ENCODE measurements at places on chromosomes 13 and 19. TPM values are rescaled to one million over a fixed set of nuclear protein-coding genes. Genes with fewer than 3 reads are reported as not detected.

TTYH1 gene
- total RNA-seq = 9.2 TPM

GRCh38 chr13:59459972-59460371, 703.8 kb downstream of the DIAPH3 start:
- DNase-seq = no peak

- DNase-seq = peak; percentile 24
These were observed 45.8 kb downstream of the RUBCNL start for GRCh38 chr13:46341112-46341711.

DNA sequence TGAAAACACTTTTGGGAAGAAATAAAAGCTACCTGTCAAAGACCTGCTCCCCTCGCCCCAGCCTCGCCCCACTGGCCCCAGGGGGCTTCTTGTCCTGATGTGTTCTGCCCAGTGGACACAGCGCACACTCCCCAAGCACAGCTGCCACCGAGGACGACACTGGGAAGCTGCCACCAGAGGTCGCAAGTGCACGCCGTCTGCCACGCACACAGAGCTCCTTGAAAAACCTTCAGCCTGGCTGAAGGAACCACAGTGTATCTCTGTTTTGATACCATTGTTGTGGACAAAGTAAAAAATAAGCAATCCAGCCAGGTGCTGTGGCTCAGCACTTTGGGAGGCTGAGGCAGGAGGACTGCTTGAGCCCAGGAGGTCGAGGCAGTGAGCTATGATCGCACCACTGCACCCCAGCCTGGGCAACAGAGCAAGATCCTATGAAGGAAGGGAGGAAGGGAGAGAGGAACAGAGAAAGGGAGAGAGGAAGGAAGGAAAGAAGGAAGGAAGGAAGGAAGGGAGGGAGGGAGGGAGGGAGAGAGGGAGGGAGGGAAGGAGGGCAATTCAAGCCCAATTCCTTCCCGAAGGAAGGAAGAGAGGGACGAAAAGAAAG, 57.3 kb downstream of the CEBPG start:
- peak; percentile 55 for DNase-seq

HIPK4 gene
- total RNA-seq = 0.10 TPM

DNA sequence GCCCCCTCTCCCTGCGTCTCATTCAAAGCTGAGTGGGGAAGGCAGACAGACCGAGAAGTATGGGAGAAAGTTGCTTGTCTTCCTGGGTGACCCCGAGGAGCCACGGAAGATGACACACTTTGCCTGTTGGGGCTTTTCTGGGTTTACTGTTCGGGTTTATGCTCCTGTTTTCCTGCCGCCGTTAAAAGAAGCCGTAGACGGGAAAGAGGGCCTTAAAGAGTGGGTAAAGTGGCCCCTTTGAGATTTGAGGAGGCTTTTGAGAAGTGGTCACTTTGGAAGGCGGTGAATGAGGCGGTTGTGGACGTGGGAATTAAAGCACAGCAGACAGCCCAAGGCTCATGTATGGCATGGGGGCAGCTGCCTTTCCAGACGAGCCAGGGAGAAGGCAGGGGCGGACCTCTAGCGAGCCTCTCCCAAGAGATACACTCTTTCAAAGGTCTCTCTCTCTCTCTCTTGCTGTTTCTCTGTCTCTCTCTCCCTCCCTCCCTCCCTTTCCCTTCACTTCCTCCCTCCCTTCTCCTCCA, 493 bp upstream of the LHFPL6 start:
- DNase-seq = no peak

PCDH8 gene
- total RNA-seq = 2.7 TPM

DNA sequence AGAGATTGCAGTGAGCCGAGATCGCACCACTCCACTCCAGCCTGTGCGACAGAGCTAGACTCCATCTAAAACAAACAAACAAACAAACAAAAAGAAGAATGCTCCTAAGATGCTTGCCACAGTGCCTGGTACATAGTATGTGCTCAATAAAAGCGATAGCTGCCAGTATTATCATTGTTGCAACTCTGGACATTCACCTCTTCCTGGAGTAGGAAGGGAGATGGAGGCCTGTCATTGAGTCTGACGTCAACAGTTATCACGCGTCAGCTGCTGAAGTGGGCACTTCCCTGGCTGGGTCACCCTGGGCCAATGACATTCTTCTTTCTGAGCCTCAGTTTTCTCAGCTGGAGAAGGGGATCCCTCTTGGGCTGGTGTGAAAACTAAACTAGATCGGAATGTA, 4.2 kb upstream of the PLAUR start:
- DNase-seq = no peak

SPC24 gene
- total RNA-seq = 11.5 TPM

EFNB2 gene
- 37.3 TPM for total RNA-seq

DNA sequence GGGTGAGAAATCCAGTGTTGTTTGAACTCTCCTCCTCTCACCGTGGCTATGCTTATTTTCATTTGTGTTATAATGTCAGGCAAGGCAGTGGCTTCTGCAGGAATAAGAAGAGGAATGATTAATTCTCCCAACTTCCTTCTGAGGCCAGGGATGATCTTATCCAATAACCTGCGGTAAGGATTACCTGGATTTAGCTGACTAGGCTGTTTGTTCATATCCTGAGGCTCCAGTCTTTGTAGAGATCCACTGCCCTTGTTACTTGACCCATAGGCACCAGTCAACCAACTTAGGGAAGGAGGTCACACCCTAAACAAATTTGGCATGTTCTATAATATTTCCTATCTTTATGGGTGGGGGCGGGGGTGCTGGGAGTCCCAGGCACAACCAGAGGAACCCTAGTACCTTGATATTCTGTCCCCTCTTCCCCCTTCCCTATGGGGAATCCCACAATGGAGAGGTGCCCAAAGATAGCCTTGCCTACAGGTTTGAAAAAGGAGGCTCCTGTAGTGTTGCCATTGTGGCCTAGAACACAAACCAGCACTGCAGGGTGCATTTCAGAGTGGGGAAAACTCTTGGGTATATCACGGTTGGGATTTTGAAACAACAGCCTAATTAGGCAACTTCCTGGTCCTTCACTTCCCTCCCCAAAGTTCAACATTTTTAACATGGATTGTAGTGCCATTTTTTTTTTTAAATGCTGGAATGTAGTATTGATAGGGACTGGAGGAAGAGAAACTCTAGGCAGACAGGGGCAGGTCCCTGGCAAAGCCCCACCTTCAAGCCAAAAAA, 977.5 kb upstream of the SPRY2 start:
- DNase-seq = no peak

DNA sequence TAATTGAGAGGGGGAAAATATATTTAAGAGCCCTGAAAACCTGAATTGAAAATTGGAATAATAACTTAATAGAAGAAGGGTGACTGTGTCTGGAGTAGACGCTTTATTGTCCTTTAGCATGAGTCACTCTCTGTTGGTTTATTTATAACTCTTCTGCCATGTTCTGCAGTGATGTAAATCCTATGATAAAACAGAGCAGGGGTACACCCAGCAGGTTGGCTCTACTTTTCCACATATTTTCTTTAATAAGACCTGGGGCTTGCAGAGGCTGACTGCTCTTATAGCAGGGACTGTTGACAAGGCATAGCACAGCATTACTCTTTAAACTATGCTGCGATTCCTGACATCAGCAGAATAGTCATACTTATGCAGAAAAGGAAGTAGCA, 389.9 kb upstream of the PCDH9 start:
- no peak for DNase-seq

DNA sequence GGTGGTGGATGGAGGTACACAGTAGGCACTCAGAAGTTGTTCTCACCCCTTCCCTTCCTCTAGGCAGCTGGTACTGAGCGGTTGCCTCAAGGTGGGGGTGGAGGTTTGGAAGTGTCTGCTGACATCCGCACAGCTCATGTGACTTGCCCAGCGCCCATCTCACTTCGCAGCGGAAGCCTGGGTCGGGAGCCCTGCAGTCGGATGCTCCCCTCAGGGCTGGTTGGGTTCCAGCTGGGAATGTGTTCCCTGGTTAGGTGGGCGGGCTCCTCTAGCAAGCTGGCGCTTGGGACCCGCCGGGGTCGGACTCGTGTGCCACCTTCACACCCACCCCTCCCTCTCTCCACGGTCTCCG, 10.2 kb downstream of the PPP1R37 start:
- no peak for DNase-seq

DNA sequence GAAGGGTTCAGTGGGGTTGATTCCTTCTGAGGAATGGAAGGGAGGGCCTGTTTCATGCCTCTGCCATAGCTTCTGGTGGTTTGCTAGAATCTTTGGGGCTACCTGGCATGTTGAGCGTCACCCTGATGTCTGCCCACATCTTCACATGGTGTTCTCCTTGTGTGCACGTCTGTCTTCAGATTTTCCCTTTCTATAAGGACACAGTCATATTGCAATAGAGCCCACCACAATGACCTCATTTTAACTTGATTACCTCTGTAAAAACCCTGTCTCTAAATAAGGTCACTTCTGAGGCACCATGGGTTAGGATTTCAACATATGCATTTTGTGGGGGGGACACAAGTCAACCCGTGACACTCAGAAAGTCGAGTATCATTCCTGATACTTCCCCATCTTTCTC, 257.9 kb downstream of the COG6 start:
- DNase-seq = no peak

- no peak for DNase-seq
These were observed 276.4 kb downstream of the KLF5 start for GRCh38 chr13:73335210-73335609.

GRCh38 chr13:33109801-33110200, 93.6 kb downstream of the KL start:
- DNase-seq = no peak

- no peak for DNase-seq
These were observed 103.9 kb upstream of the CACNA1A start for GRCh38 chr19:13610039-13610691.

CACNG7 gene
- not detected for total RNA-seq

TIMM29 gene
- total RNA-seq = 16.3 TPM

CKAP2 gene
- 26.0 TPM for total RNA-seq

- no peak for DNase-seq
These were observed 130.5 kb downstream of the PAN3 start for GRCh38 chr13:28268800-28269223.

CGB7 gene
- 0.49 TPM for total RNA-seq

GRIN2D gene
- total RNA-seq = 1.1 TPM

CATSPERD gene
- total RNA-seq = not detected

GRCh38 chr13:109870274-109870673, 83.9 kb upstream of the IRS2 start:
- DNase-seq = no peak

DNA sequence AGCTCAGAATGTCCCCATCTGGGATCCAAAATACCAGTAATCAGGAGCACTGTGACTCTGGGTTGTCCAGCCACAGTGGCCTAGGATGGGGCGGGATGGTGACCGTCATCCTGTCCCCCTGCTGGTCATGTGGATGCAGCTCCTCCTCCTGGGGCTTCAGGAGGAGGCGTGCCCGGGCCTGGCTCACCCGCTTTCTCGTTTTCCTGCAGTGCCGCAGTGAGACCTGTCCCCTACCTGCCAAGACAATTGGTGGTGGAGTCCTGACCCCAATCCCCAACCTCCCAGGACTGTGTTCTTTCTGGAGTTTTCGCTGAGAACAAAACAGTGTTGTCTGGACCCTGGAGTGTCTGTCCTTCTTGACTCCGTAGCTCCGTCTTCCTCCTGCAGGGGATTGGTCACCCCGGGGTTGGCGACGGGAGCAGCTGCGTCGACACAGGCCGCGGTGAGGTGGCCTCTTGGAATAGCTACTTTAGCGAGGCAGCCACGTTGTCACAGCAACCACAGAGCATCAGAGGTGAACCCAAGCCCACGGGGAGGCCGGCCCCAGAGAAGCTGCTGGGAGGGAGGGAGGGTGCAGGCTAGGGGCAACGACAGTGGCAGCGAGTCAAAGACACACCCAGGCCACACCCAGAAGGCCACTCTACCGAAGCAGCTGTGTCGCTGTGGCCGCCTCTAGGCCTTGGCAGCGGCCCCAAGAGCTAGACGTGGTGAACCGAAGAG, 10.2 kb upstream of the EMC10 start:
- no peak for DNase-seq

JAK3 gene
- 3.4 TPM for total RNA-seq

U2AF1L4 gene
- total RNA-seq = 5.9 TPM

GRCh38 chr13:23391752-23392151, 41.8 kb downstream of the SACS start:
- DNase-seq = no peak

- no peak for DNase-seq
These were observed 45.7 kb upstream of the ZNF730 start for GRCh38 chr19:23071147-23071511.

GRCh38 chr13:99004978-99005377, 27.1 kb upstream of the DOCK9 start:
- no peak for DNase-seq

DNA sequence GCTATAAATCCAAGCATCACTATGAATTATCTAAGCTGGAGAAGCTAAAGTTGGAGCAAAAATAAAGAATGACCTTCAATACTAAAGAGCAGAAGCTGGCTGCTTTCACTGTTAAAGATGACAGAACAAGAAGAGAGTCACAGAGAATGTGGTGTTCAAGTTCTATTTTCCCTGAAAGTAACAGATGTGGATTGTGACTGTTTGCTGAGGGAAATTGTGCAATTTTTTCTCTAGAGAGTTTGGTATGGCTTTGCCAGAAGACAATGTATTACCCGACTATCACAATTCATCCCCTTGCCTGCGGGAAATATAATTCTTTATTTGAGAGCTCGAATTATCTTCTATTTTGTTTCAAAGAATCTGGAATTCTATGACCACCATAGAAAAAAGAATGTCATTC, 83.1 kb downstream of the TNFSF13B start:
- peak; percentile 13 for DNase-seq

- peak; percentile 19 for DNase-seq
These were observed 118.7 kb downstream of the POSTN start for GRCh38 chr13:37479916-37480315.

PCDH17 gene
- 3.3 TPM for total RNA-seq

CHST8 gene
- 0.39 TPM for total RNA-seq

DNA sequence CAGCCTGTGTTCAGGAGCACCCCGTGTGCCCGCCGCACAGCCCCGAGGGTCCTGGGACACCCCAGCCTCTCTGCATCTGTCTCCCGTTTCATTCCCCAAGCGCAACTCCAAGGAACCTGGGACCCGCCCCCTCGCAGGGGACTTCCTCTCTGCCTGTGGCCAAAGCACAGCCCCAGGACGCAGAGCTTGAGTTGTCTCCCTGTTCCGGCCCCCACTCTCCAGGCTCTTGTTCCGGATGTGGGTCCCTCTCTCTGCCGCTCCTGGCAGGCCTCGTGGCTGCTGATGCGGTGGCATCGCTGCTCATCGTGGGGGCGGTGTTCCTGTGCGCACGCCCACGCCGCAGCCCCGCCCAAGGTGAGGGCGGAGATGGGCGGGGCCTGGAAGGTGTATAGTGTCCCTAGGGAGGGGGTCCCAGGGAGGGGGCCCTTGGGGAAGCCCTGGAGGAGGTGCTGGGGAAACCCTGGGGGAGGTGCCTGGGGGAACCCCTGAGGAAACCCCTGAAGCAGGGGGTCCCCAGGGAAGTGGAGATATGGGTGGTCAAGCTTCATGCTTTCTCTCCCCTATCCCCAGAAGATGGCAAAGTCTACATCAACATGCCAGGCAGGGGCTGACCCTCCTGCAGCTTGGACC, 1.3 kb downstream of the HCST start:
- DNase-seq = peak; percentile 10

Data from skin of body (tissue), 3 donors.